ENCODE measurements at places on chromosomes 7 and 10. TPM values are rescaled to one million over a fixed set of nuclear protein-coding genes. Genes with fewer than 3 reads are reported as not detected.

The CYP26C1 gene
- not detected for polyA plus RNA-seq

DNA sequence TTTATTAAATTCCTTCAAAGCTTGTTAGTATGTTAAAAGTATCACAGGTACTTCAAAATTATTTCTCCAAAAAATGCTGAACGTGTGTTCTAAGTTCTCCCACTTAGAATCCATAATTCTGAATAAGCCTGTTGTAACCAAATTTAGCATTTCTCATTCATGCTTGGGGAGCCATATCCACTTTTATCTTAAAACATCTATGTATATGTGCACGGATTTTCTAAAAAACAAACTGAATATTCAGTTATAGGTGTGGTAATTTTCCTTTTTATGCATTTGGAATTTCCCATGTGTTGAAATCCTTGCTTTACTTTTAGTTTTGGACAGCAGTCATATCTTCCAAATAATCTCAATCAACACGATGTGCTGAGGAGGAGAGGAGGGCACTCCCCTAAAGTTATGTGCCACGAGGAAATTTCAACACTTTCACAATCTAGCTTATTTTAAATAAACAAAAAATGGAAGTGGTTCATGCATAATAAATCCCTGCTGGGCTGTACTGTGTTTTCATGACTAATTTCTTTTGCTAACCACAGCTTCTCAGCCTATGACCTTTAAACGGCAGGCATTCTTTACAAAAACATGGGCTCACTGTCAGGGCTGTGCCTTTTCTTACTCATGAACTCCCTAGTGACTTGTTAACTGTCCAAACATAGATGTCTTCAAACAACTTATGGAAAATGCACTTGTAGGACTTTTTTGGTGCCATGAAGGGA lies 380.3 kb upstream of the SEMA3C start:
- no peak for DNase-seq

- no peak for DNase-seq
These were observed 108.7 kb downstream of the MKLN1 start for GRCh38 chr7:131436384-131436783.

DNA sequence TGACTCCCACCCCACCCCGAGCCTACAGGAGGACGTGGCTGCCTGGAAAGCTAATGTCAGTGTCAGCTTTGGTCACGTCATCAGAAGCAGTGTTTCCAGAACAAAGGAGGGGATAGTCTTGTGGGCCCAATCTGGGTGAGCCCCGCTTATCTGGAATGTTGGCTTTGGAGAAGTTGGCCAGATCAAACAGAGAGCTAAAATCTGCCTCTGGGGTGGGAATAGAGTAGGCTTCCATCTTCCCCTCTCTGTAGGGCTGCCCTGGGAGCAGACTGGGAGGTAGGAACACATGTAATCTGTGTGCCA lies 32.5 kb downstream of the SRRM3 start:
- DNase-seq: no peak

DNA sequence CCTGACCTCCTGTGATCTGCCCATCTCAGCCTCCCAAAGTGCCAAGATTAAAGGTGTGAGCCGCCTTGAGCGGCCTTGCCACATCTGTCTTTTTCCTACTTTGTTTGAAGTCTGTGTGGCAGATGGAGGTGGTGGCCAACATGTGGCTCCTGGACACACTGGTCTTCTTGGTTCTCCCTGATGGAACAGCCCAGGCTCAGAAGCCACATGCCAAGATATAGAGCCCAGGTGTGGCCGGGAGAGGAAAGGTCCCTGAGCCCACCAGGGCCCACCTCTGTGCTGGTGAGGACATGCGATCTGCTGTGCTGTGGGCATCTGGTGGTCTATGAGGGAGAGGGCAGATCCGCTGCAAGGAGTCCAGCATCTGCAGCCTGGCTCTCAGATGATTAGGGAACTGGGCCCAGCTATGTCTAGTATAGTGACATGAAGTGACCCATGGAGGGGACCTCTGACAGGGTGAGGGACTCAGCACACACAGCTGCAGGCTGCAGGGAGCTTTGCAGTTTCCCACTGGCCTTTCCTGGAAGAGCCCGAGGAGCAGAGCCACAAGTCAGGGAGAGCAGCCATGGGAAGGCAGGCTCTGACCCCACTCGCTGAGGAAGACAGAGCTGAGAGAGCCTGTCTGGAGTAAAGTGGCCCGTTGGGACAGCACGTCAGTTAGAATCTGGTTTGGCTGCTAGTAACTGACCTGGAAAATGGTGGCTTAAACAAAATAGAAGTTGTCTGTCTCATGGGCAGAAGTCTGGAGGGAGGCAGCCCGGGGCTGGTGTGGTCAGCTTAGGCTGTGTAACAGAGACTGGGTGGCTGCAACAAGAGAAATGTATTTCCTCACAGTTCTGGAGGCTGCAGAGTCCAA lies 25.9 kb downstream of the ADCY1 start:
- no peak for DNase-seq

GRCh38 chr10:30056767-30057355 lies 2.5 kb downstream of the JCAD start:
- DNase-seq: no peak

DNA sequence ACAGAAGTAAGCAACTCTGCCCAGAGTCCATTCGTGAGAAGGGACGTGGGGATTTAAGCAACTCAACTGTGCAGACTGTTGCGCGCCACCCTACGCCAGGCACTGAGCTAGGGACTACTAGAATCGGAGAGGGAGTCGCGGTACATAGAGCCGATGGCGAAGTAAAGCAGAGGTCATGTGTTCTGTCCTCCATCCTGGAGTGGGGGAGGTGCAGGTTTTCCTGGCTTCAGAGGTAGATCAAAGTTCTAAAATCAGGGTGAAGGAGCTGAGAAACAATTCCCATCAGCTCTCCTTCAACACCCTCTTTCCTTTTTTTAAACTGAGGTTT lies 23.2 kb downstream of the SLC35G1 start:
- no peak for DNase-seq

Measured in SK-N-SH (cell line).